ENCODE measurements at places on chromosomes 6 and 20.

DNA sequence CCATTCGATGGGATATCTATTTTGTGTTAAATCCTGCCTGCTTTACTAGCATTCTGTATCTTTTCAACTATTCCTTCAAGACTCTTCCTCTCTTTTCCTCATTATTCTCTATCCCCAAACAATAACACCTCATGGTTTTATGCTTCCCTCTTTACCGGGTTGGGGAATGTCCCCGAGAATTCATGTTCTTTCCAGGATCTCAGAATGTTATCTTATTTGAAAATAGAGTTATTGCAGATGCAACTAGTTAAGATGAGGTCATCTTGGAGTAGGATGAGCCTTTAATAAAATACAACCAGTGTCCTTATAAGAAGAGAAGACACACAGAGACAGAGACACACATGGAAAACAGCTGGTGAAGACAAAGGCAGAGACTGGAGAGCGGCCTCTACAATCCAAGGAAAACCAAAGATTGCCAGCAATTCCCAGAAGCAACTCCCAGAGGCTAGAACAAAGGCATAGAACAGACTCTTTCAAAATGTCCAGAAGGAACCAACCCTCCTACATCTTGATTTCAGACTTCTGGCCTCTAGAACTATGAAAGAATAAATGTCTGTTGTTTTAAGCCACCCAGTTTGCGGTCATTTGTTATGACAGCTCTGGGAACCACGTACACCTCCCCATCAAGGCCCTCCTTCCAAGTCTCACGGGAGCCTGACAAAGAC lies 126.8 kb upstream of the TNFAIP3 start:
- DNase-seq: no peak

DNA sequence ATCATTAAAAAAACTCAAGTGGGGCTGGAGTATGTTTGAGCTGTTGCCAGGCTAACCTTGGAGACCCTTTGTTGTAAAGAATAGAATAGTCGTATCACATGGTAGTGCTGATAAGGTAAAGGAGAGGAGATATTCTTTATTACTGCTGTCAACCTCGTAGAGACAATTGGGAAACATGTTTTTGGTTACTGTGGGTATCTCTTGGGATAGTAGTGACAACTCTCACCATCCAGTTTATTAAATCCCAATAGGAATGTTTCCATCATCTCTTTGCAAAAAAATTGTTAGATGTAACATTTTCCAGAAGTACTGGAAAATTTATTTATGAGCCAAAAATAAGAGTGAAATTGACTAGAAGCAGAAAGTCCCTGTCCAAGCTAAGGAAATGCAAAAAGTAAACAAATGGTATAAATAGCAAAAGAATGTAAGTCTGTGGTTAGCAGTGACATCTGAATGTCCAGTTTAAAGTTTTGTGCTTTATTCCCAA lies 829.3 kb upstream of the CITED2 start:
- no peak for DNase-seq

DNA sequence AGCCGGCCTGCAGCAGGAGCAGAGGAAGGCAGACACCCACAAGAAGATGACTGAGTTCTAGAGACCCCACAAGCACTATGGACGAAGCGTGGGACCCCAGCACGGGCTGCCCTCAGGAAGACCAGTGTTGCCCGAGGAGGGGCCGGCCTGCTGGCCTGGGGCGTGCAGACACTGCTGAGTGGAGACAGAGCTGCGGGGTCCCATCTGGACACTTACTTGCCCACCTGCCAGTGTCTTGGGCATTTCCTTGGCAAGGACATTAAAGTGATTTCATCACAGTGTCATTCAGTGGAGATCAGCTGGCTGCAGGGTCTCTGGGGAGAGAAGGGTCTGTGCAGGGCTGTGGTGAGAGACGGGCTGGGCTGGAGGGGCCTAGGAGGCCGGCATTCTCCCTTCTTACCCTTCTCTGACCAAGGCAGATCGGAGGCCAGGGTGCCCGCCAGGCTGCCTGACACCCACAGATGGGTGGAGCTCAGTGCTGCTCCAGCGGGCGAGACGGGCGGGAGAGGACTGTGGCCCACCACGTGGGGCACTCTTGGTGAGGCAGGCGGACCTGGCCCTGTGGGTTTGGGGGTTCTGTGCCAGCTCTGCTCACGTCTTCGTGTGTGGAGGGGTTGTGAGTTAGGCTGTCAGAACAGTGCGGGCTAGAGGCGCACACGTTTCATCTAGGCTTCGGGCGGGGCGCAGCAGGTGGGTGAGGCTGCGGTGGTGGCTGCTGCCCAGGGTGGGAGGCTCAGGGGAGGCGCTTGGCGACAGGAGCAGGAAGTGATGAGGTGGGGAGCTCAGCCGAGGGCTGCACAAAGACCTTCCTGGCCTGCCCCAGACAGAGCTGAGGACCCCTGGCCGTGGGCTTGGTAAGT lies at the start of gene LIME1:
Gene LIME1 (plus strand): TSS at position 806 of the 860 bp plus-strand sequence. CDS start 886 bp downstream, outside the sequence.
- DNase-seq: peak; percentile 73

DNA sequence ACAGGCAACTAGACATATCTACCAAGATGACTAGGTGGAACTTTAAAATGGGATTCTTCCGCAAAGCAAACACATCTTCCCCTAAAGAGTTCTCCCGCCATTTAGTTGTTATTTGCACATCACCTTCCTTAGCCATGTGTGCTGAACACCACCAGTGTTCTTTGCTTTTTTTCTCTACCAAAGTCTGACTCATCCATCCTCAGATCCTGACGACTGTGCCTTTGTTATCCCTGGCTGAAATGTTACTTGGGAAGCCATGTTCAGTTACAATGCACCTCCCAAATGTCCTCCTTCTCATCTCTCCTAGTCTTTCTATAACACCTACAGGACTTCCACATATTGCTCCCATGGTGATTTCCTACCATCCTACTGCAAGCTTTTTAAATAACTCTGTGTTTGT lies 593.5 kb upstream of the ARID1B start:
- DNase-seq: no peak

- no peak for DNase-seq
These were observed 694.3 kb upstream of the FLRT3 start for GRCh38 chr20:15031546-15032351.

DNA sequence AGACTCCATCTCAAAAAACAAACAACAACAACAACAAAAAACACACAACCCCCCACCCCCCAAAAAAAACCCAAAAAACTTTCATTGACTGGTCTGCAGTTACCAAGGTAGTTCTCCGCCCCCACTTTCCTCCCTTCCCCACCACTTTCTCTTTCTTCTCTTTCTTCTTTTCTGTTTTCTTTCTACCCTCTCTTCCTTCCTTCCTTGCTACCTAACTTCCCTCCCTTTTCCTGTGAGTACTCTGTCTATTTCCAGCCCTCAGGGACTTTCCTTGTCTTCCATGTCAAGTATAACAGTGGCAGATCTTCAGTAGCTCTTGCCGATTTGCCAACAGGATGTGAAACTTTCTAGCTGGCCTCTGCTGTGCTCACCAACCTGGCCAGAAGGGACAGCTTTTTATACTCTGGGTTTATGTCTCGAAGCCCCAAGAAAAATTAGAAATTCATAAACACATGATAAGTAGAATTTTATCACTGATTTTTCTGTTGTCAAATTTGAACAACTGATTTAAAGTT lies 399.5 kb downstream of the QKI start:
- no peak for DNase-seq

- no peak for DNase-seq
These were observed 27.8 kb downstream of the LRRN4 start for GRCh38 chr20:6026051-6026450.

DNA sequence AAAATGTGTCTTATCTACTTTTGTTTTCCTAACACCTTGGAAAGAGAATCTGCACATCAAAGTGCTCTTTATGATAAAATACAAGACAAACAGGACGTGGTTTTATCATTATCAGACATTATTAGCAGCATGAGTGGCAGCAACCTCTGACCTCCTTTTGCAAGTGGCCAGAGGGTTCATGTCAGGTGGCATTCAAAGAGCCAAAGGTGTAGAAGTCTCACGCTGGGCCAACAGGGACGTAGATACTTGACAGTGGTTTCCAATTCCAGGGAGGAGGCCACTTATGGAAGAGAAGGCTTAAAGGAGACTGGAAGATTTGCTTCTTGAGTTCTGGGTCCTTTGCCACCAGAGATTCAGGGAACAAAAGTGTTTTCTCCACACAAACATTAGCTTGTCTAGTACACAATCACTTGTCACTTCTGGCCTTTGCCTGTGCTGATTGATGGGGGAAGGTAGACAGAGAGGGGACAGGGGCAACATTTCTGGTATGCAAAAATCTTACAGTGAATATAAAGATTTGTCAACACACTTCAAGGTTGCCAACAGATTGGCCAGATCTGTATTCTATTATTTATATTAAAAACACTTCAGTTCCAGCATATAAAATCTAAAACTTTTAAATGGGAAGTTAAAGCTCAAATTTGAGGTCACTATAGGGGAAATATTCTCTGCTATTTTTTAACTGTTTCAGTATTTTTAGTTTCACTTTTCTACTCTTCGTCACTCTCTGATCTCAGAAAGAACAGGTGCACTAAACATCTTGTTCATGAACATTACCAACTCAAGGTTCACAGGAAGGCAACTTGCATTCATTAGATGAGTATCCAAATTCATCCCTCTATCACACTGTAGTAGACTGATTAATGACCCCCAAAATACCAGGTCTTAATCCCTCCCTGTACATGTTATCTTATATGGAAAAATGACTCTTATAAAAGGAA lies 52.1 kb upstream of the FBXO30 start:
- DNase-seq: no peak

DNA sequence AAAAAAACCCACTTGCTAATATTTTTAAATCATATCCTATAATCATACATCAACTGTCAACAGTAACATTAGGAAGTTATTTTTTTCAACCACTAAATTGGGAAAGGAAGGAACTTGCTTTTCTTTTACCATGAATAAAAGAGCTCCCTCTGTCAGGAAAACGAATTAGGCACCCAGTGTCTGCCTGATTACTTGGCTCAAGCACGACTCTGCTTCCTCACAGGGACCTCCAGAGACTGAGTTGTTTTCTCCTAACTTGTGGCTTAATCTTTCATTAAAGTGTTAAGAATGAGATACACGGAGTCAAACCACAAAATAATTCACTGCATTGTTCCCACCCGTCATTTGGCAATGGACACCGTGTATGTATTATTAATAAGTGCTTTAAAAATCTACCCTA lies 1405.1 kb upstream of the EYS start:
- DNase-seq: no peak

- DNase-seq: peak; percentile 26
These were observed 634 bp upstream of the BTBD9 start for GRCh38 chr6:38640216-38640909.

- no peak for DNase-seq
These were observed 1.2 kb downstream of the HIVEP1 start for GRCh38 chr6:12013307-12013719.

- no peak for DNase-seq
These were observed 107.0 kb downstream of the SYNDIG1 start for GRCh38 chr20:24576447-24576846.

DNA sequence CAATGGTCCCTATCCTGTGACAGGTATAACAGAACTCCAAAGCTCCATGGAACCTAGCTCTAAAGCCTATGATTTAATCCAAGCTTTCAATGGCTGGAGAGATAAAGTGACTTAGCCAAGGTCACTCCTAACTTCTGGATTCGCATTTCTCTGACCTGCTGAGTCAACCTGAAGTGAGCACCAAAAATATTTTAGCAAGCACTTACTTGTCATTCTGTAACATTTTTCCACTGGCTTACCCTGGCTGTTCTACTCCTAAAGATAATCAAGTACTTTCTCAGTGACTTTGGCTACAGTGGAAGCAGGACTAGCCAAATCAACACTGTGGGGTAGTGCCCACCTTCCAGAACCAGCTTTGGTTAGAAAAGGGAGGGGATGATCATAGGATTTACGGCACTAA lies 188.3 kb downstream of the OGFRL1 start:
- no peak for DNase-seq

DNA sequence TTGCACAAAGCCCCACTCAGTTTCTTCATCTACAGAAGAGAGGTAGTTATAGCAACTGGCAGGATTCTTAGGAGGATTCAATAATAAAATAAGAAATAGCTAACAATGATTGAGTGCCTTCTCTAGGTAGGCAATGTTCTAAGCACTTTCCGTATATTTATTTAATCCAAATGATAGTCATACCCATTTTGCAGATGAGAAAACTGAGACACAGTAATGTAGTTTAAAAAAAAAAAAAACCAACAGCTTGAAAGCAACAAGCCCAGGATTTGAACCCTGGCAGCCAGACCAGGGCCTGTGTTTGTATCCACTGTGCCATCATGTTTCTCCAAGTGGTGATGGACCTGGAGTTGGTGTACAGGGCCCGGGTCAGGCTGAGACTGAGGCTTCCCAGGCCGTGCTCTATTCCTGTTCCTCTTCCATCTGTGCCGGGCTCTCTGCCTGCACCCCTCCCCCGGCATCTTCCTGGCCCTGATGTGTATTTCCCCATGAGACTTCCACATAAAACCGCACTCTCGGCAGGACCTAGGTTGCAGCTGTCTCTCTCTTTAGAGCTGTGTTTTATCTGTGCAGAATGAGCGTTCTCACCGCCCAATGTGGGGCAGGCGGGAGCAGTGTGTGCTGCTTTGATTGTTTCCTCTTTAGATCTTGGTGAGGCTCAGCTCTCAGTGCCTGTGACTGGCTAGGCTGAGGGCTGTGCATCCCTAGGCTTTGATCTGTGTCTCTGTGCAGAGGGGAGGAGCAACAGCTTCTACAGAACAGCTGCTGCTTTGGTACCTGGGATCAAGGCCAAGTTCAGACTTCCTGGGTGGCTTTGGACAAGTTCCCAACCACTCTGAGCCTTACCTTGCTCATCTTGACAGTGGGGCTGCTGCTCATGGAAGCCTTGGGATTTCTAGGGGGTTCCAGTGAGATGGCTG lies 49.5 kb downstream of the TOX2 start:
- no peak for DNase-seq

All from stimulated activated CD8-positive, alpha-beta memory T cell treated with anti-CD3 and anti-CD28 coated beads, Interleukin-4, amount 100 ng/mL, for 48 hours (primary cell).